SK-N-DZ (cell line): ENCODE measurements at places on chromosomes 3 and 15.

DNA sequence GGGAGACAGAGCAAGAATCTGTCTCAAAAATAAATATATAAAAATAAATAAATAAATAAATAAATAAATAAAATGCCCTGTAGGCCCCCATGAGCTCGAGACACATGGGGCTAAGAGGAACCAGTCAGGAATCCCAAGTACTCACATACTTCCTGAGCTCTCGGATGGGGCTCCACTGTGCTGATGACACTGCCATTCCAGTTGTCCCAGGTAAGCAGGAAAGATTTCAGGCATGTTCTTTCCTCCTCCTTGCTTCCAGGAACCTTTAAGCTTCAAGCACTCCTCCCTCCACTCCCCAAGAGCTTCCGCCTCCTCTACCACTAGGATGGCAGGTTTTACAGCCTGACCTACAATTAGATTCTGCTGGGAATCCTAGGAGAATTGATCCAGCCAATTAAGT lies 113.4 kb downstream of the SLC49A4 start:
- DNase-seq = no peak

DNA sequence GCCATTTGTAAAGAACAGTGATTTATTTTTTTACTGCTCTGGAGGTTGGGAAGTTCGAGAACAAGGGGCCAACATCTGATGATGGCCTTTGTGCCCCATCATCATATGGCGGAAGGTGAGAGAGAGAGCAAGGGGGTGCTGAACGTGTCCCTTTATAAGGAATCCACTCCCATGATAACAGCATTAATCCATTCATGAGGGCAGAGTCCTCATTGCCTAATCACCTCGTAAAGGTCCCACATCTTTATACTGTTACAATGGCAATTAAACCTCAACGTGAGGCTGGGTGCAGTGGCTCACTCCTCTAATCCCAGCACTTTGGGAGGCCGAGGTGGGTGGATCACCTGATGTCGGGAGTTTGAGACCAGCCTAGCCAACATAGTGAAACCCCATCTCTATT lies 8.3 kb downstream of the IL12A start:
- DNase-seq = no peak

DNA sequence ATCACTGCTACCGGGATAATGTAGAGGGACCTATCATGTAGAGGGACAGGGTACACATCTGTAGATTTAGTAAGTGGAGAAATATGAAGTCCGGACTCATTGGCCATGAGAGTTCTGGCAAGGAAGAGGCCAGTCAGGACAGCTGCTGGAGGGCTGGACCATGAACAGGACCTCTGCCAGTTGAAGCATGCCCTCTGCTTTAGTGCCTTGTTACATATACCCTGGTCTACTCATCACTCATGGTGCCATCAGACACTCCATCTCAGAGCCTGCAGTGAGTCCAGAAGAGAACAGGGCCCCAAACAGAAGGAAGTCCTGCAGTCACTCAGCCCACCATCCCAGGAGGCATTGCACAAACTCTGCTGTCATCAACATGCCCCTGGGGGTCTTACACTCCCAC lies 54.7 kb upstream of the CA12 start:
- DNase-seq = no peak

DNA sequence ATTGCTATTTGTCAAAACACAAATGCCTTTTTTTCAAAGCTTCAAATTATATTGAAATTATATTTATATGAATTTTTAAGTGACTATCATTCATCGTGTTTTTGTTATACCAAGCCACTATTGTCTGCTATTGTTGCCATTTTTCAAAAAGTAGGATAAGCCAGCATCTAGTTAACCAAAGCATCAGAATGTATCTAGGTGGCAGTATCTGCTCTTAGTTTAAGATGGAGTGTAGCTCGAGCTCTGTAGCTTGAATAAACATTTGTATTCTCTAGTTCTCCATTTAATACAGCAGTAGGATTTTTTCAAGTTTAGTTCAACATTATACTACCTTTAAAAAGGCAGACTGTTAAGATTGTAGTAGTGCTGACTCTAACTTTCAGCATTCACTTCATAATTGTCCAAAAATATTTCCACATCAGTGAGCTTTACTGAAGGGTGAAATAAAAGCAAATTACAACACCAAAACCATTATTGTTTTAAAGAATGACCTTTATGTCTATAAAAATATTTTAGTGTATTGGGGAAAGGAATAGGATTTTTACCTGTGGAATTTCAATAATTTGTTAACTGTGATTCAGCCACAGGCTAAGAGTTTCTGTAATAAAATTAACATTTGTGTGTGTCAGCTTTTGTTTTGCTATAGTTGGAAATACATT lies 19.6 kb upstream of the C15orf61 start:
- DNase-seq = no peak

DNA sequence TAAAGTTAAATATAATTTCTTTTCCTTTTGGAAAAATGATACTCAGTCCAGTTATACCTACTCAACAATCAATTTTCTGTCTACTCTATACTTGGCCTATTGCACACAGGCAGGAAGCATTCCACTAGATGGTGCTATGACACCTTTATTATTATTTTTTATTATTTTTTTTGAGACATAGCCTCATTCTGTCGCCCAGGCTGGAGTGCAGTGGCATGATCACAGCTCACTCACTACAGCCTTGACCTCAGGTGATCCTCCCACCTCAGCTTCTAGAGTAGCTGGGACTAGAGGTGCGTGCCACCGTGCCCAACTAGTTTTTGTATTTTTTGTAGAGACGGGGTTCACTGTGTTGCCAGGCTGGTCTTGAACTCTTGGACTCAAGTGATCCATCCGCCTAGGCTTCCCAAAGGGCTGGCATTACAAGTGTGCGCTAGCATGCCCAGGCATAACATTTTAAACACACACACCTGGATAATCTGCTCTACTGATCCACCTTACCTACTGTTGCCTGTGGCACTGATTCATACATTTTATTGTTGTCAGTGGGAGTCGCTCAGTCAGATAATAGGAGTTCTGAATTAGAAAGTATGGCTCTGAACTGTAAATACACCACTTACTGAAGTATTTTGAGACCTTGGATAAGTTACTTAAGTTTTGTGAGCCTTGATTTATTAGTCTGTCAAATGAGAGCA lies 56.2 kb downstream of the EIF3J start:
- no peak for DNase-seq

GRCh38 chr3:31189971-31190370 lies 295.5 kb upstream of the GADL1 start:
- DNase-seq = no peak

- peak; percentile 85 for DNase-seq
Observed at GRCh38 chr3:145900056-145900829, 260.7 kb downstream of the PLOD2 start.

DNA sequence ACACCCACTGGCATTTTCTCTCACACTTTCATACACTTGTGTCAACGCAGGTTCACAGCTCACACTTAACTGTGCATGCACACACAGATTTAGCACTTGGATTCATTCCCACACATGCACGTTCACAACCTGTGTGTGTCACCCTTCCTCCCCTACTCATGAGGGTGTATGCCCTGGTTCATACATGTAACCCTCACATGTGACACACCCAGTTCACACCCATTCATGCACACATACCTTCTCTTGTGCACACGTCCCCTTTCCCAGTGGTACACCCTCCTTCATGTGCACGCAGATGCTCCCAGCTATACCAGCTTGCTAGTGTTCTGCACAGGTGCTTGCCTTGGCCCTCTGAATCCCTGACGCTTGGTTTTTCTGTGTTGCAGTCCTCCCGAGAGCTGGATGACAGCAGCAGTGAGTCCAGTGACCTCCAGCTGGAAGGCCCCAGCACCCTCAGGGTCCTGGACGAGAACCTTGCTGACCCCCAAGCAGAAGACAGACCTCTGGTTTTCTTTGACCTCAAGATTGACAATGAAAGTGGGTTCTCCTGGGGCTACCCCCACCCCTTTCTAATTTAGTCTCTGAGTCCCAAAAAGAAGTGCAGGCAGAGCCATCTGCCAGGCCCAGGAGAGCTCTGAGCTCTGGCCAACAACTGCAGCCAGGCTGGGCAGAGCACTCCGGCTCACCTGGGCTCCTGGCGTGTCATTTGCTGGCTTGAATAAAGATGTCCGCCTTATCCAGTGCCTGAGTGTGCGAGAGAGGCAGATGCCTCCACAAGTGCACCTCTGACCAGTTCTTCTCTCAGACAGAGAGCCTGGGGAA lies 39.5 kb downstream of the GOLGA6A start:
- DNase-seq = no peak

DNA sequence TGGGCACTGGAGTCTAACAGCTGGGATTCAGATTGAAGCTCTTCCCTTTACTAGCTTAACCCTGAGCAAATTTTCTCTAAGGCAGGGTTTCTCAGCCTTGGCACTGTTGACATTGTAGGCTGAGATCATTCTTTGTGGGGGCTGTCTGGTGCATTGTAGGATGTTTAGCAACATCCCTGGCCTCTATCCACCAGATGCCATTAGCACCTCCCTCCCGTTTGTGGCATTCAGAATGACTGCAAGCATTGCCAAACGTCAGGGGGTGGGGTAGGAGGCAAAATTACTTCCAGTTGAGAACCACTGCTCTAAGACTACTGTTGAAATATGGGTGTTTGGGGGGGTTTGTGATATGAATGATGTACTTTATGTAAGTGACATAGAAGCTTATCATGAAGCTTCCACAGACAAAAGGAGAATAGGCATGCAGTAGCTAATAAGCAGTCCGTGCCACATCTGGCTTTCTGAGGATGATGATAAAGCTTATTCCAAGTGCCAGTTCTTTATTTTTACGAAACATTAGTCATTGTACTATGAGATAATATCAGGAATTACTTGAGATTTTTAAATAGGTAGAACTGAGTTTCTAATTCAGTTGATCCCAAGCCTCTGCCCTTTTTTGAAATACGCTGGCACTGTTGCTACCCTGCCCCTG lies 39.3 kb downstream of the NKIRAS1 start:
- no peak for DNase-seq
